ENCODE measurements at places on chromosomes 4 and X.

GRCh38 chrX:107629540-107629909, 1.2 kb downstream of the PRPS1 start:
- DNase-seq, result peak; percentile 62

DNA sequence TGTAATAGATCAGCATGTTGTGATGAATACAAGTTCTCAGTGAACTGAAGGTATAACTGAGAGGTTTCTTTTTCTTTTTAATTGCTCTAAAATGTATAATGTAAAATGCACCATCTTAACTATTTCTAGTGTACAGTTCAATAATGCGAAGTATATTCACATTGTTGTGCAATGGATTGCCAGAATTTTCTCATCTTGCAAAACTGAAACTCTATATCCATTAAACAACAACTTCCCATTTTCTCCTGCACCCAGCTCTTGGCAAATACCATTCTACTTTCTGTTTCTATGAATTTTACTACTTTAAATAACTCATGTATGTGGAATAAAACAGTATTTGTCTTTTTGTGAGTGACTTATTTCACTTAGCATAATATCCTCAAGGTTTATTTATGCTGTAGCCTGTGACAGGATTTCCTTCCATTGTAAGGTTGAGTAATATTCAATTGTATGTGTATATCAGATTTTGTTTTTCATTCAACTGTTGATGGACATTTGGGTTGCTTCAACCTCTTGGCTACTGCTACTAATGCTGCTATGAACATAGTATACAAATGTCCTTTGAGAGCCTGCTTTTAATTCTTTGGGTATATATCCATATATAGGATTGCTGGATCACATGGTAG, 53.5 kb upstream of the NPFFR2 start:
- DNase-seq, result no peak

- peak; percentile 47 for DNase-seq
Measured at GRCh38 chr4:158782551-158783360, 13.9 kb downstream of the FNIP2 start.

GRCh38 chr4:186104890-186105646, 564 bp downstream of the FAM149A start:
- peak; percentile 15 for DNase-seq

DNA sequence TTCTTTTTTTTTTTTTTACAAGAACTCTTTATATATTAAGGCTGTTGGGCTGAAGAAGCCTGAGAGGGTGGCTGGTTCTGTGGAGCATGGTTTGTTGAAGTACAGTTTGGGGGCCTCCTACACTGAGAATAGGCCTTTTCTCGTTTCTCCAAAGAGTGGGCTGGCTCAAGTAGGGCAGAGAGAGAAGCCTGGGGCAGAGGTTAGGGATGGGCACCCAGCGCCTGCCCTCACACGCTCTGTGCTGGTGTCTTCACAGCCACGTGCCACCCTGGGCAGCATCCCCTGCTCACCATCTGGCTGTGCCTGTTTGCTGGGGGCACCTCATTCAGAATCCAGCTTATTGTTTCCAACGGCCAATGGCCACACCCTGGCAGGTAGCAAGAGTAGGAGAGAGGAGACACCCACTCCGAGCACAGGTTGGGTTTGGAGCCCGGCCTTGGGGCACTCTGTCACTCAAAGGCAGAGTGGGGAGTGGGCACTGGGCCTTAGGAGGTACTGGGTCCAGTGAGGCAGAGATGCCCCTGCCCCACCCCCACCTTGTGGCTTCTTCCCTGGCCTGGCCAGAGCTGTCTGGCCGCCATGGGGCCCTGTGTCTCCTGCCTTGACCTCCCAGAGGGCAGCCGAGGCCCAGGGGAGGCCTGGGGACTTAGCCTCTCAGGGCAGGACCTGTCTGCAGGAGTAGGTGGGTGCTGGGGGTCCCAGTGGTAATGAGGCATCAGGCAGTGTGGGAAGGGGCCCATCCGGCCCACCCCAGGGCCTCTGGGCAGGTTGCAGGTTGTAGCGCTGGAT, 2.9 kb downstream of the MSANTD1 start:
- DNase-seq, result no peak

GRCh38 chr4:94650690-94651089, 107.1 kb upstream of the BMPR1B start:
- DNase-seq, result no peak

DNA sequence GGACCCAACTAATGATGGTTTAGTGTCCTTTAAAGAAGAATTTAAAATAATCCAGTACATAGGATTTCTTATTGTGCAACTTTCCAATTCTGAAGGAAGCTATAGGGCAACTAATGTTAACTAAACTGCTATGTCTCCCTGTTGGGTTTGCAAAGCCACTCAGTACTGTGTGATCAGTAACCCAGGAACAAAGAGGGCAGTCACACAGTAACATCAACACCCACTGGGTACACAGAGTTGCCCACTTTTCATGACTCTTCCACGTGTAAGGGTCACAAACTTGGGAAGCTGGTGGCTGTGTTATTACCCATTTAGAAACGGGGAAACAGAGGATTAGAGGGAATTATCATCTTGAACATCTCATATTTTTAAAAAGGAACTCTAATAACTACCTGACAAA, 555.0 kb upstream of the DIPK2B start:
- DNase-seq, result no peak

- DNase-seq, result no peak
Measured at GRCh38 chr4:119526786-119527550, 101.6 kb downstream of the PDE5A start.

DNA sequence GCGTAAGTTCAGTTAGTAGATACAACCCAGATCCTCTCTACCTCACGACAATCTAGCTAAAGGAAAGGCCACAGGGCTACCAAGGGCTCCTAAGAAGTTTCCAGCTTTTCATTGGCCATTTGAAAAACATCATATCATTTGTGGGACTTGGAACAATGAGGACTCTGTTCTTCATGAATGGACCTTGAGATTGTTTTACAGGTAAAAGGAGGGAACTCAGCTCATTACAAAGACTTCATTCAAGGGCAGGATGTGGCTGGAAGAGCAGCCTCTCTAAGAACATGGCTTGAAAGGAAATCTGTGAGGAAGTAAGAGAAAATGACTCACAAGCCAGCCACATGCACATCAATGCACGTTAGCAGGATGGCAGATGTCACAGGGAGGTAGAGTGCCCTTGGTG, 105.9 kb upstream of the SLC7A11 start:
- no peak for DNase-seq

- DNase-seq, result no peak
Measured at GRCh38 chrX:6748595-6748994, 213.7 kb upstream of the VCX3A start.

- DNase-seq, result peak; percentile 19
Measured at GRCh38 chrX:16993791-16994318, 47.4 kb downstream of the REPS2 start.

- DNase-seq, result no peak
Measured at GRCh38 chrX:41386222-41386990, 52.4 kb downstream of the DDX3X start.

- no peak for DNase-seq
Measured at GRCh38 chr4:140076307-140076706, 77.7 kb downstream of the MAML3 start.
